ENCODE measurements at places on chromosomes 4 and X.

DNA sequence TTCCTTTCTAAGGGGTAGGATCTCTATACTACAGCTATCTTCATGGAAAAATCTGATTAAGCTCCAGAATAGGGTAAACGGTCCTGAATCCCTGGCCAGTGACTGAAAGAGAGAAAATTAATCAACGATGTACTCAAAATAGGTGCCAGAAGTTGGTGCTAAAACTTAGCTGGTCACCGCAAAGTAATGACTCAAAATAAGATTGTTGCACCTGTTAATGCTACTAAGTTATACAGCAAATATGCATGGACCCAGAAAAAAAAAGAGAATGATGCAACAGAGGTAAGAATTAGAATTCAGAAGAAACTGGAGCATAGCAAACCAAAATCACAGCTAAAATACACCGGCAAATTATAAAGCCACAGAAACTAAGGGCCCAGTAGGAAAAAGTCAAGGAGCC is 239.7 kb upstream of the FAM241A start:
- DNase-seq: no peak

- no peak for DNase-seq
Measured at GRCh38 chr4:99817309-99817890, 773 bp downstream of the DAPP1 start.

DNA sequence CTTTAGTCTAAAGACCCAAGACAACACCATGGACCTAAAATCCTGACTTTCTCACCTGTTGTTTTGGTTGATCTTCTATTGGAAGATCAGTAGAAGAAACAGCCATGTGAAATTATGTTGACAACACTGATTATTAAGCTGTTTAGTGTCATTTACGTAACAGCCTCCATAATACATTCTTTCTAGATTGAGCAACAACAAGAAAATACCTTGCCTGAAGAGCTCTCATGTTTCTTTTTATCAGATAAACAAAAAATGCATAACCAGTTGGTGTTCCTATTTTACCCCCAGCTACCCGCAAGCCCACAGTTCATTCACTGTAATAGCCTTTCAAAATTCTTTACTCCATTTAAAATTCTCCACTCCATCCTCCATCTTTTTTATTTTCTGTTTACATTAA is 20.5 kb downstream of the GPC4 start:
- DNase-seq: no peak

DNA sequence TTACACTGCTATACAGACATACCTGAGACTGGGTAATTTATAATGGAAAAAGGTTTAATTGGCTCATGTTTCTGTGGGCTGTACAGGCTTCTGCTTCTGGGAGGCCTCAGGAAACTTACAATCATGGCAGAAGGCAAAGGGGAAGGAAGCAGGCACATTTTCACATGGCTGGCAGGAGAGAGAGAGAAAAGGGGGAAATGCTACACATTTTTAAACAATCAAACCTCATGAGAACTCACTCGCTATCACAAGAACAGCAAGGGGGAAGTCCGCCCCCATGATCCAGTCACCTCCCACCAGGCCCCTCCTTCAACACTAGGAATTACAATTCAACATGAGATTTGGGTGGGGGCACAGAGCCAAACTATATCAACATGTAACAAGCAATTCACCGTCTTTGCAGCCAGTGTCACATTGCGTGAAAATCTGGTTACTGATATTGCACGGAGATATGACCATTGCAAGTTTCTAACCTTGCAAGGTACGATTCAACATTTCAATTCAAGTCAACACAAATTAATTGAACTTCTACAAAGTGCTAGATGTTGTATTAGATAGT is 61.7 kb upstream of the RELL1 start:
- no peak for DNase-seq

DNA sequence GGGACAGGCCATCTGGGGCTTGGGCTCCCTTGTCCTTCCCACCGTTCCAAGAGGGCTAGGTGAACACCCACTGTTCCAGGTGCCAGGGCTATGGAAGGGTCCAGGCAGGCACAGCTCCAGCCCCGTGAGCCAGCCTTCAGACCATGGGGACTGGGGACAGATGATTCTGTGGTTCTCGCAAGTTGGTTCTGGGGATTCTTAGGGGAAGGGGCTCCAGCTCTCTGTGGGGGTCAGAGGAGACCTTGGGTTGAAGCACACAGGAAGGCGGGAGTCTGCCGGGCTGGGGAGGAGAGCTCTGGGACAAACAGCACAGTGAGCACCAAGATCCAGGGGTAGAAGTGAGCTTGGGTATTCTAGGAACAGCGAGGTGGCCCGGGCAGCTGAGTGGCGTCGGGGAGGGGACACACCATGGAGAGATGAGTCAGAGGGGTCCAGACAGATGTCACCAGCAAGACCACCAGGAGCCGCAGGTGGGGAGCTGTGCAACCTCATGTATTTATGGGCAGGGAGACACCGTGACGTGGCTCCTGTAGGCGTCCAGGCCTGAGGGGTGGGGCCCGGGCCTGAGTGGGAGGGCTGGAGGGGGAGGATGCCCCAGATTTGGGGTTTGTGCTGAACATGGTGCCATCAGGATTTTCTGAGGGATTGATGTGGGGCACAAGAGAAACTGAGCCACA is 48.8 kb upstream of the HMX1 start:
- DNase-seq: no peak

Measured in NCI-H1436 treated with DMSO at 0.1 percent for 48 hours (cell line).